ENCODE measurements at places on chromosomes 13 and 19.
A peak's percentile ranks its signal among the peaks of the same experiment; 100 is the strongest.

DNA sequence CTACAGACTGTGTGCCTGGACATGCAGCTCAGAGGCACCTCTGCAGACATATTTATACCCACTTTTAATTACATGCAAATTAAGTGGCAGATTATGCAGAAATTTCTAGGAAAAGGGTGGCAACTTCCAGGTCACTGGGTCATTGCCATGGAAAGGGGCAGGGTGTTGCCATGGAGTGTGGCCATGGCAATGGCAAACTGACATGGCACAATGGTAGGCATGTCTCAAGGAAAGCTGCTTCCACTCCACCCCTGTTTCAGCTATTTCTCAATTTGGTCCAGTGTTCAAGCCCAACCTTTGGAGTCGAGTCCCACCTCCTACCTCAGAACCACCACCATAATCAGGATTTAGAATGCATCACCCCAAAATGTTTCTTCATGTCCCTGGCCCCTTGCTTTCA is 170.7 kb upstream of the TSHZ3 start:
- DNase-seq = no peak

DNA sequence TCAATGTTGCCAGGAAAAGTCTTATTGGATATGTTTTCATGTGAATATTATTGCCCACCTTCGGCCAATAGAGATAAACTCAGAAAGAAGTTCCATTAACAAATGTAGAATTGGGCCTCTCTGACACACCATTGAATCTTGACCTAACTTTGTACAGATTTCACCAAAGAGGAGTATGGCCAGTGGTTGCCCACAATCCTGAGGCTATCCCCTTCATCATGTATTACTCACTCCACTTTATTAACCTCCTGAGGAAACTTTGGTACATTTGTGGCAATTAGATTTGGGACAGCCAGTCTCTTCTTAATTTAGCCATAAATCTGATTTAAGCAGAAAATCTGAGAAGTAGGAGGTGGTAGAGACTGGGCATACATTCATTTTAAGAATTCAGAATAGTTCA is 53.3 kb upstream of the POSTN start:
- DNase-seq = no peak

- no peak for DNase-seq
Observed at GRCh38 chr19:10460714-10461046, 40.3 kb downstream of the PDE4A start.

DNA sequence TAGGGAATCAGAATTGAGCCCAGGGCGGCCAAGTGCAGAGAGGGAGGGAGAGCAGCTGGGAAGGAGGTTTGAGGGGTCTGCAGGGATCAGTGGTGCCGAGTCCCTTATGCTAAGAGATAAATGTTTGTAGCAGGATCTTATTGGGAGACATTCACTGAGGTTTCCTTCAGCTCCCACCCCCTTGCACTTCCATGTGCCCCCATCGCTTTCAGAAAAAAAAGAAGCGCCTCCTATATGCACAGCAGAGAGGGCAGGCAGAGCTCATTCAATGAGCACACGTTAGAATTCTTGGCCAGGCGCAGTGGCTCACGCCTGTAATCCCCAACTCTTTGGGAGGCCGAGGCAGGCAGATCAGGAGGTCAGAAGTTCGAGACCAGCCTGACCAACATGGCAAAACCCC is 28.0 kb downstream of the CYP4F2 start:
- no peak for DNase-seq

- peak; percentile 31 for DNase-seq
Observed at GRCh38 chr13:32639502-32640105, 53.4 kb downstream of the PDS5B start.

- DNase-seq = no peak
Observed at GRCh38 chr13:64546371-64546770, 2683.8 kb downstream of the PCDH9 start.

- no peak for DNase-seq
Observed at GRCh38 chr13:112756967-112757758, 67.3 kb downstream of the ATP11A start.

- DNase-seq = no peak
Observed at GRCh38 chr19:38022791-38023670, 116.0 kb downstream of the SIPA1L3 start.

GRCh38 chr19:49761625-49762311 is 1.3 kb downstream of the TSKS start:
- no peak for DNase-seq

All from activated CD4-positive, alpha-beta T cell treated with anti-CD3 and anti-CD28 coated beads, Interleukin-2, amount 50 U/mL, for 48 hours (primary cell).